Activated gamma-delta T cell treated with anti-CD3 and anti-CD28 coated beads, Interleukin-2, amount 50 U/mL, for 16 hours (primary cell): ENCODE measurements at places on chromosomes 5 and 9.

DNA sequence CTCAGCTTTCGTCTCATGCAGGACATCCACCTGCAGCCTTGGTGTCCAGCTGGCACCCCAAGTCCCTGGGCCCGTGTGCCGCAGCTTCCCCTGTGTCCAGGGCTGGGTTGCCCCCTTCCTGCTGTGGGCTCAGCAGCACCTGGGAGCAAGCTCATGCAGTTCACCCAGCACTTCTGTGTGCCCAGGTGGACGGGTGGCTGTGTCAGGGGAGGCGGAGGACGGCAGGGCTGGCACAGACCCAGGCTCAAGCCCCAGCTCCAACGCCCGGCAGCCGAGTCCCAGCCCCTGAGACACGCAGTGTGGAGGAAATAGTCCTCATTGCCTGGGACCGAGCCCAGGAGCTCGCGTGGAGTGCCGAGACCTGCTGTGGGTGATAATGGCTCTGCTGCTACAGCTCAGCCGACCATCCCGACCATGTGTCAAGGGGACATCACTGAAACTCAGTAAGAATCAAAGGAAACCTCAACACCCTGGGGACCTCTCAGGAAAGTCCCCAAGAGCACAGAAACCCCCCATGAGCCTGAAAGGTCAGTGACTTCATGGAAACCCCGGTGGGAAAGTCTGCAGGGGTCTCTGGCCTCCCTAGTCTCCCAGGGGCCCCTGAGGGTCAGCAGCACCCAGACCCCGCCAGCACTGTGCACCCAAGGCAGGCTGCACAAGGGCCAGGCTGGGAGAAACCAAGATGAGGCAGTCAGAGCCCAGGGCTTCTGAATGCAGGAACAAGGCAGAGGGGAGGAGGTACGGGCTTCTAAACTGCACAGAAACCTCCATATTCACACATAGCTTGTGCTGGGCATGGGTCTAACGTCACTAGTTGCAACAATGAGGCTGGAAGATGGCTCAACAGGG, 38.8 kb downstream of the LPCAT1 start:
- DNase-seq = no peak

DNA sequence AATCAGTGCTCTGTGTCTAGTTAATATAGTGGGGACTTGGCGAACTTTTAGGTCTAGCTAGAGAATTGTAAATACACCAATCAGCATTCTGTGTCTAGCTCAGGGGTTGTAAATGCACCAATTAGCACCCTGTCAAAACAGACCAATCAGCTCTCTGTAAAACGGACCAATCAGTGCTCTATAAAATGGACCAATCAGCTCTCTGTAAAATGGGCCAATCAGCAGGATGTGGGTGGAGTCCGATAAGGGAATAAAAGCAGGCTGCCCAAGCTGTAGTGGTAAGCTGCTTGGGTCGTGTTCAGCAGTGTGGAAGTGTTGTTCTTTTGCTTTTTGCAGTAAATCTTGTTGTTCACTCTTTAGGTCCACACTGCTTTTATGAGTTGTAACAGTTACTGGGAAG, 3.6 kb upstream of the OTULINL start:
- DNase-seq = no peak

DNA sequence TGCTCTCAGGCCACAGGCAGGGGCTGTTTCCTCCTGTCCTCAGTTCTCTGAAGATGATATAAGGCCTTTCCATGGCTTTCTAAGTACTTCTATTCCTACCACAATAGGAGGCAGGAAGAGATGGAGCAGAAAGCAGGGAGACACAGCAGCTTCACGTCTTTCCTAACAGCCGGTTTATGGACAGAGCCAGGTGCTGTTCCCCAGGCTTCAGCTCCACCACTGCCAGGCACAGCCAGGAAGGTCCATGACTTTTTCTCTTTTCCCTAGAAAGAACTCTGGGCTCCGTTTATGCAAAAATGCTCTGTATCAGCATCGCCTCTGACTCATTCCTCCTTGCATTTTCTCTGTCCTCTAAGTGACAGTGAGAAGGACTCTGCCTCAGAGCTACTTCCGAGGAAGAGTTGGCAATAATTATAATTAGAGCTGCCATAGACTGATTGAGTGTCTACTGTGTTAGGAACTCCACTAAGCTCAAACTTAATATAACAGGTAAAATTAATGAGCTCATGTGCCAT, 478.5 kb downstream of the RASEF start:
- DNase-seq = no peak

DNA sequence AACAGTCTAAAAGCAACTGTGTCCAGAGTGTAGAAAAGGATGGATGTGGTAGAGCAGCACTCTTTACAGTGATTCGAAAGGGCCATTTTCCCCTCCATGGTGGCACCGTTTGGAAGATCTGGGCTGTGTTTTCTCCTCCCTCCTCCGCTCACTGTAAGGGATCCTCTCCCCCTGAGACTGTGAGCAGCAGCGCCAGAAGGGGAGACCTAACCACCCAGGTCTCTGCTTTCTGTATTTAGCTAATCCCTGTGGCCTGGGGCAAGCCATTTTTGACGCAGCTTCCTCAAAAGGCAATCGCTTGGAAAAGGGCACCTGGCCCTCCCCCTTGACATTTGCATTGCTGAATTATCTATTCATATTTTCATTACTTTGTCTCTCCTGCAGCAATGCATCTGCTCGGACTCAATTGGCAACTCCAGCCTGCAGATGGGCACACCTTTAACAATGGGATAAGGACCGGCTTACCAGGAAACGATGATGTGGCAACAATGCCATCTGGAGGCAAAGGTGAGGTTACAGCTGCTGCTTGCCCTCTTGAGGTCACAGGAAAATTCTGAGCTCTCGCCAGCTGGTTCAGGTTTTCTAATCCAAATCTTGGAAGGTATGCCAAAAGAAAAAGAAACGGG, 244.3 kb upstream of the WWC1 start:
- DNase-seq = no peak

- no peak for DNase-seq
Measured at GRCh38 chr5:176817841-176818377, 7.5 kb downstream of the UNC5A start.

- DNase-seq = no peak
Measured at GRCh38 chr5:103894882-103895281, 332.3 kb upstream of the NUDT12 start.

- no peak for DNase-seq
Measured at GRCh38 chr5:139251281-139251687, 42.3 kb upstream of the MATR3 start.
